ENCODE measurements at places on chromosomes 12 and 14.

DNA sequence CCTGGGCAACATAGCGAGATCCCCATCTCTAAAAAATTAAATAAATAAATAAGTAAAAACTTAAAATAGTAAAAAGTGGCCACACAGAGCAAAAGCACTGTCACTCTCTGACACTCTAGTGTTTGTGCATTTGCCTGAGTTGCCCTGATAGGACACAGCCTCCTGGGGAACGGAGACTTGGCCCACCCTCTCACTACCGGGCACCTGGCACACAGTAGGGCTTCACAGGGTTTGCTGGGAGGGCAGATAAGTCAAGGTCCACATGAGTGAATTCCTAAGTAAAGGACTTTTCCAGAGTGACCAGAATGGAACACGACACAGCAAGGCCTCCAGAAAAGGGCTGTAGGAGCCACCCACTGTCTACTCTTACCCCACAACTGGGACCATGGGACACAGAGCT is 54.3 kb downstream of the SCARB1 start:
- DNase-seq: no peak

DNA sequence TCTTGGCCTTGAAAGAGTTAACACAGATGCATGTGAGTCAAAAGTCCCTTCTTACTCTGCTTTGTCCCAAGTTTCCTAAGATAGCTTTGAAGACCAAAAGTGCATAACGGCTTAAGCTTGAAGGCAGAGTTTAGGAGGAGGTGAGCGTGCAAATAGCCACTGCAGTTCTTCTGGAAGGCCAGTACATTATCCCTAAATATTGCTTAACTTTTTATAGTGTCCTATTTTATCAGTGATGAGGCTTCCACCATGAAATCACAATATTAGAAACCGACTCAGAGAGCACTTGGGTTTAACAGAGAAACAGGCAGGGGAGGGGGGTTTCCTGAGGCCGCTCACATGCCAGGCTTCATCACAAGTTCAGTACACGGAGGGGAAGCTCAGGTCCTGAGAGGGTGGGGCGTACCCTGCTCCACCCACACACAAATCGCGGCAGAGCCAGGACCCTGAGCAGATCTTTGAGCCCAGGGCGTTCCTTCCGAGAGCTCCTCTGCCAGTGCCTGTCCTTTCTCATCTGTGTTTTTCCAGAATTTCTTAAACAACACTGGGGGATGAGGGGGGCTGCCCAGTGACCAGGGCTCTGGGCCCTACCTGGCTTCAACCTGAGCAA is 26.8 kb upstream of the BDKRB2 start:
- DNase-seq: no peak

GRCh38 chr12:56202366-56202765 is 13.1 kb upstream of the SMARCC2 start:
- DNase-seq: no peak

DNA sequence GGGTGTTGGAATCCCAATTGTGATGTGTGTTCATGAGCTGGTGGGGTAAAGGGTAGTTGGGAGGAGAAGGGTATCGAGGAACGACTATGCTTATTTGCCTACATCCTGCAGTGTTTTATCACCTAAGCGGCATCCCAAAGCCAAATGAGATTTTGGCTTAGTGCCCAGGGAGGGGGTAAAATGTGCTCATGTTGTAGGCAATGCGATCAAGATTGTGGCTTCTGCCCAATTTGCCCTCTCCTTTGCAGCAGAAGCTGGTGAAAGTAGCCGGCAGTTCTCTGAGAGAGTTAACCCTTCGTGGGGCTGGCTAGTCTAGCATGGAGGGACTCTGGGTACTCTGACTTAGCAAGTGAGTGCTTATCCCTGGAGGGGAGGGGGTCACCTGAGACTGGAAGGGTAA is 753 bp downstream of the RPH3A start:
- no peak for DNase-seq

GRCh38 chr14:90647473-90648005 is 168.7 kb downstream of the TTC7B start:
- no peak for DNase-seq

DNA sequence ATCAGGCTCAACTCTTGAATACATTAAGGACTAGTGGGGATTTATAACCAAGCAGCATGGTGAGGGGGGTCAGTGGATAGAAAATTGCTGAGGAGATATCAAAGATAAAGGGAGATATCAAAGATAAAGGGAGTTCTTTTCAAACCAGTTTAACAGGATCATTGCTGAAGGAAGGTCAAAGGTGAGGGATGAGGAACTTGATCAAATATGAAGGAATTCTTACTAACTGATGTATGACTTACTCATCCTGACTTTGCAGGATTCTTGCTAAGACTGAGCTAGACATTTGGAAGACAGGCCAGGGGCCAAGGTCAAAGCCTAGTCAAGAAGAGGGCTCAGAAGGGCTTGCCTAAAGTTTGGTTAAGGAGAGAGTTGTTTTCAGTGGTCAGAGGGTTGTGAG is 4.8 kb downstream of the ABHD4 start:
- DNase-seq: peak; percentile 19

DNA sequence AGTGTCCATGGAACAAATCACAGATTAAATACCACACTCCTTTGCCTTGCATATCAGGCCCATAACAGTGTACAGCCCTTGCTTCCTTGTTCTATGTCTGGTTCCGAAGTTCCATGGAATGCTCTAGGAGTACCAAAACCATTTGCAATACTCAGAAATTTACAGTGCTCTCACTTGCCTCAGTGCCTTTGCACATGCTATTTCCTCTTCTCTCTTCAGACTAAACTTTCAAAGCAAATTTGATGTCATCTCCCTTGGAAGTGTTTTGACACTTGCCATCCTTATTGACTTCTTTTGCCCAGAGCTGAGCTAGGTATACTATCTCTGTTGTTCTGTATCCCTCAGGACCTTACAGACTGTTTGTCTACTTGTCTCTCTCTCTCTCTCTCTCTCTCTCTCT is 6.1 kb downstream of the ANO4 start:
- no peak for DNase-seq

DNA sequence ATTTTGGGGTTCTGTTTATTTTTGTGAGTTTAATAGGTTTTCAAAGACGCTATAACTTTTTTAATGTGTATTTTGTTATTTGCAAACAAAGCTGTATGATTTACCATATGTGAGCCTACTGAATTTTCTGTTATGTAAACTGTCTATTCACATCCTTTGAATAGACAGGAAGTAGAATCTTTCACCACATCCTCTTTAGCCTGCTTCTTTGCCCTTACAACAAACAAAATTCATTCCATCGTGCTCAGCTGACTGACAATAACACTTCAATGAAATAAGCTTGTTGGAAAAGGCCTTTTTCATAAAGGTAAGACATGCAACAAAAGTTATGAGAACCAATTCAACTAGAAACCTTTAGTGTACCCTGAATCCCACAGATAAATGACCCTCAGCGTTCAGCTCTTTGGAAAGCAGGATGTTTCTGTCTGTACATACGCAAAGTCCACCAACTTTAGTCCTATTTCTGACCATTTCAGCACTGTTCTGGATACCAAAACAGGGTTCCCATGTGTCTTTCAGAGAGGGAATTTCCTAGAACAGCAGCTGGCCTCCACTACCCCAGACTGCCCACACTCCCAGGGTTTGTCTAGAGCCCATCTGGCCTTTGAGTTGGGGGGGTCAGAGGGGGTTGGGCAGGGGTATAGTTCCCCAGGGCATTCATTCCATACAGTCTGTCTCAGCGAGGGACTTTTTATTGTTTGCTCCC is 71.3 kb downstream of the DUSP6 start:
- DNase-seq: no peak

GRCh38 chr12:120095736-120096135 is 20.8 kb downstream of the RAB35 start:
- no peak for DNase-seq

DNA sequence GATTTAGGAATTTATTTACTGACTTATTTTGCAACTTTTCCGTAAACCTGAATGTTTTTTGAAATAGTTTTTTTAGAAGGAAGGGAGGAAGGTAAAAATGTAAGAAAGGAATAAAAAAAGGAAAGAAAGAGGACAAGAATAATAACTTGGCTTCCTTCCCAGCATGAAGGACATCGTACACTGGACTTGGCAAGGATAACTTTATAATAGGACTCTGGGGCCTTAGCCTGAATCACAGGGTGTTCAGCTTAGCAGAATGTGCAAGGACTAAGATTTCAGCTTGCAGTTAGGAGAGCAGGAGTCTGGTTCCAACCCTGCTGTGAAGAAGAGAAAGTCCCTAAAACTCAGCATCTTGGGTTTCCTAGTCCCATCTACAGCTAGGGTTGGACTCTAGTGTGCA is 1053.3 kb downstream of the VRK1 start:
- DNase-seq: no peak

DNA sequence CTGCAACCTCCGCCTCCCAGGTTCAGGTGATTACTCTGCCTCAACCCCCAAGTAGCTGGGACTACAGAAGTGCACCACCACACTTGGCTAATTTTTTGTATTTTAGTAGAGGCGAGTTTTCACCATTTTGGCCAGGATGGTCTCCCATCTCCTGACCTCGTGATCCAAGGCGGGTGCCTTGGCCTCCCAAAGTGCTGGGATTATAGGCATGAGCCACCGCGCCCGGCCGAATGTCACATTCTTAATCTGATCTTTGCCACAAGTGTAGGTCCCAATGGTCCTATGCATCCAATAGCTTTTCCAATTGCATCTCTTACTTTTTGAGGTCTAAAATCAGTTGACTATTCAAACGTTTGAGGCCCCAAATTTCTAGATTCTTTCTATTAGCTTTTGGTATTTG is 676.0 kb downstream of the SLC16A7 start:
- no peak for DNase-seq

- peak; percentile 60 for DNase-seq
These were observed 59.3 kb upstream of the BDKRB2 start for GRCh38 chr14:96145116-96145864.

DNA sequence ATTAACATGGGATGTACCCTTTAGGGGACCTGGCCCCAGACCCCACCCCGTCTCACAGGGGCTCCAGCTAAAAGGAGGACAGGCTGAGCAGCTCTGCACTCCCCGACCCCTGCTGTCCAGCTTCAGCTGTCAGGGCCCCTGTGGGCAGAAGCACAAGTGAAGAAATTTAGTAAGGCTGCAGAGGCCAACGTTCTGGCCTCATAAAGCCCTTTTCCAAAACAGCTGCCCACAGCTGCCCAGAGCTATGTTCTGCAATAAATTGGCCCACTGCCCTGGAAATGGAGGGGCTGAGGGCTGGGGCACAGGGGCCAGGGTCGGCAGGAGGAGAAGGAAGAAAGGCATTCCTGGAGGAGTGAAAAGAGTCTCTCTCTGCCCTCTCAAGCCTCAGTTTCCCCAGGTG is 357.1 kb downstream of the BCL11B start:
- no peak for DNase-seq

- peak; percentile 10 for DNase-seq
These were observed 69.0 kb upstream of the BMP4 start for GRCh38 chr14:54025661-54026060.

DNA sequence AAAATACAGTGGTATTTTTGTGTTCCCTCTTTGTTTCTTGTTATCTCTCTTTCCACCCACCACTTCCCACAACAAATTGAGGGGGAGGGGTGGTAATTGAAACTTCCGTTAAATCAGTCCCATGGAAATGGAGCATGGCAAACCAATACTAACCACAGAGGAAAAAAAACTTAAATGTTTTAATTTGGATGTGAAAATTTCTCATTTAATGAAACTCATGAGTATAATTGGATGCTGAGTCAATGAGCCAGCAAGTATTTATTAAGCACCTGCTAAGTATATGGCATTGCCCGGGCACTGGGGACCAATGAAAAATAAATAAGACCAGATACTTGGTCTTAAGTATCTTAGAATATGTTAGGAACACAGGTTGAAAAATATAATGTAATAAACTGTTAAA is 147.5 kb downstream of the KCNH5 start:
- no peak for DNase-seq

- DNase-seq: no peak
These were observed 8.7 kb downstream of the TBC1D15 start for GRCh38 chr12:71848212-71848611.

DNA sequence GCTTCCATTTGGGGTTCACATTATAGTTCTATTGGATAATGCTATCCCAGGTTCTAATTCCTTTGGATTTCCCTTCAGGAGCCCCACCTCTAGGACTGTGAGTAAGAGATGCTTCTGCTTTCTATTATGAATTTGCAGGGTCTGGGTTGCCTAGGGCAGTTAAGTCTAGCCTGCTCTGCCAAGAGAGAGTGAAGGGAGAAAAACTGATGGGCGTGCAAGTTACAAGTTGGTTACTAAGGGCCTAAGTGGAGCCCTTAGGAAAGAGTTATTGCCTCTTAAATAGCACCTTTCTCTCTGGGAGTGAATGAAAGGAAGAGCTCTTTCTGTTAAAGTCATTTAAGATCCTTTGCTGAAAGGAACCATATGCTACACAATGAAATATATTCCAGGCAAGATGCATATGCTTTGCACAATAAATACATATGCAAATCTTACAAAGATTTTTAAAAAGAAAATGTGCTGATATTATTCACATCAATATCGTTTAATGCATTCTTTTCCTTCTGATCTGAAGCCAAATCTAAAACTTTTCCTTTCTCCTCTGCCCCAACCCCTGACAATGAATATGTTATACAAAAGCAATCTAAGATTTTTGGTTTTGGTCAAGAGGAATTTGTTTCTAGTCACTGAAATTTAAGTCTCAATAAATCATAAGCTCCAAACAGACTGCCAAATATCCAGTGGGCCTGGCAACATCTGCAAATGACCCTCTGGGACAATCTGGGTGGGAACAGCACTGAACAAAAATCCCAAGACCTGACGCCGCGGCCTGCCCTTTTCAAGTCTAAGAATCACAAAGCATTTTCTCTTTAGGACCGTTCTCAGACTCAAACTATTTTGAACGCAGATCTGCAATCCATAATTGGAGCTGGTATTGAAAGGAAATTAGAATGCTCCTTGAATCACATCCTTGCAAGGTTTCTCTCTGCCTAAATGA is 586.7 kb downstream of the ETNK1 start:
- DNase-seq: no peak

DNA sequence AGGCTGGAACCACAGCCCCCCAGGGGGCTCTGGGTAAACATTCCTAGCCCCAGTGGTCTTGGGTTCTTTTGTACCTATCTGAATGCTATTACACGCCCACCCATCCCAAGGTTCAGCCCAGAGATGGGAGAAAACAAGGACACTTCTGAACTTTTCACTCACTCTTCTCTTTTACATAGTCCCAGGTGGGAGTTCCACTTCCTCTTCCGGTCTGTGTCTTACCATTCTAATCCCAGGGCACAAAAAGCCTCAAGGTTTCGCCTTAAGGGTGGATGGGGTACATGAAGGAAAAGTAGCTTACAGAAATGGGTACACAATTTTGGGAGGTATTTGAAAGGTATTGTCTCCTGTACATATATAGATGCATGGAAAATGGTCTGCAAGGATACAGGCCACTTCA is 79.0 kb downstream of the TMEM30B start:
- no peak for DNase-seq

- DNase-seq: no peak
These were observed 39.8 kb downstream of the GPR135 start for GRCh38 chr14:59425322-59425935.

GRCh38 chr14:102225386-102225785 is 79.6 kb downstream of the MOK start:
- DNase-seq: no peak

- DNase-seq: no peak
These were observed 210.8 kb downstream of the C12orf50 start for GRCh38 chr12:87818441-87818840.
